ENCODE measurements at places on chromosomes 2 and 18.

- DNase-seq: no peak
These were observed 54.8 kb upstream of the NDUFV2 start for GRCh38 chr18:9047715-9048114.

DNA sequence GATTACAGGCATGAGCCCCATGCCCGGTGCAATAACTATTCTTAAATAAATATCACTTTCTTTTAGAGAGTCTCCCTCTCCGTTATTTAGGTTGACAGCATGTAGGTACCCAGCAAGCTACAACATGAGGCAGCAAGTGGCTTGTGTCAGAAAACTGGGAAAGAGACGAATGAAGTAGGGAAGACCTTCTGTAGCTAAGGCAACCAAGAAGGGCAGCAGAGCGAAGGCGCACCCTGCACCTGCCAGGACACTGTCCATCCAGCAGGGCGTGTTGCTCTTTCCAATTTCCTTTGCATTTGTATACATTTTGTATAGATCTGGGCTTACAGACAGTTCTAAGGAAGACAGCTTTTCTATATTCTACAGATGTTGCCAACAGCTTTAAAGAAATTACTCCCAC, 48.1 kb downstream of the FAM228A start:
- DNase-seq: no peak

DNA sequence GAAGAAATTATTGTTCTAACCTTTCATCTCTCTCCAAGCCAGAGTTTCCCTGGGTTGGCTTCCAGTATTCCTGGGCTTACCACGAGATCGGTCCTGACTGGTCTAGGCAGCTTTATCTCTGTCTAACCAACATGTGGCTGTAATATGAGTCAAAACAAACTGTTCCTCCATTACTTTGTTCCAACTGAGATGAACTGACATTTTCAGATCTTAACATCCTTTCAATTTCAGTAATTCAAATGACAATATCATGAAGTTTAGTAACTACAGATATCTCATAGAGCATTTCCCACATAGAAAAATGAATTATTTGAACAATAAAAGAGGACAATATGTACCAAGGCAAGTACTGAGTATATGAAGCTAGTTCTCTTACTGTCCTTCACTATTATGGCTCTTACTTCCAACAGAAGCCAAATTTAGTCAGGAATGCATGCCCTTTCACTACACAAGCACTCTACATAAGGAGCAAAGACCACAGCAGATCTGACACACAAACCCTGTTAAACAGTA, 15.5 kb downstream of the SLC25A12 start:
- no peak for DNase-seq

- no peak for DNase-seq
These were observed 974.9 kb upstream of the PIK3C3 start for GRCh38 chr18:40980171-40980570.

- DNase-seq: no peak
These were observed 143.7 kb upstream of the ZFP36L2 start for GRCh38 chr2:43370146-43370545.

DNA sequence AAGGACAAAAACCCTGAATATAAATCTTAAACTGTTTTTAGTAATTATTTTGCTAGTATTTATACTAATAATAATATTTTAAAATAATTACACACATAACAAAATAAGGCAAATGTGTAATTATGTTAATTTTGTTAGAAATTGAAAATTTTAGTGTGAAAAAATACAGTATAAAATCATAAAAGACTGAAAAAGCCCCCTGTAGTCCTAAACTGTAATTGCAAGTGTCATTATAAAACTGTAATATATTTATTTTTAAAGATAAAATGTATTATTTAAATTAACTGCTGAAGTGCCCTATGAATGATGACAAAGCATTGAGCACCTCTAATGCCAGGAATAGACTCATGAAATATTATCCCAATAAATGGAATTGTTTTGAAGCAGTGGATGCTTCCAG, 1117.7 kb downstream of the CBLN2 start:
- no peak for DNase-seq

DNA sequence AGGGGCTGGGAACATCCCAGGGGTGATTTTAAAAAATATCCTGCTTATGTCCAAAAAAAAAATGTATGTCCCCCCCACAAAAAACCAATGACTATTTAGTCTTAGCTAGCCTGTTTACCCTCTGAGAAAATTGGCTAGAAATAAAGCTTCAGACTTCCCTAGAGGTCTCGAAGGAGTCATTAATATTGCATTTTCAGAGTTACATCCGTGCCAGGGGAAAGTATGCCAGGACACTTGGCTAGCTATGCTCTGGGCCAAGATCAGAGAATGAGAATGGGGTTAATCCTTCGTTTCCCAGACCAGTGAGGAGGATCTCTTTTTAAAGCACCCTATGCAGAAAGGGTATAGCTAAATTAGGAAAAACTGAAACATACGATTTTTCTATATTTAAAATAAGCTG, 183.6 kb downstream of the MC4R start:
- DNase-seq: no peak

- no peak for DNase-seq
These were observed 7.4 kb downstream of the TMEM127 start for GRCh38 chr2:96258166-96259022.

DNA sequence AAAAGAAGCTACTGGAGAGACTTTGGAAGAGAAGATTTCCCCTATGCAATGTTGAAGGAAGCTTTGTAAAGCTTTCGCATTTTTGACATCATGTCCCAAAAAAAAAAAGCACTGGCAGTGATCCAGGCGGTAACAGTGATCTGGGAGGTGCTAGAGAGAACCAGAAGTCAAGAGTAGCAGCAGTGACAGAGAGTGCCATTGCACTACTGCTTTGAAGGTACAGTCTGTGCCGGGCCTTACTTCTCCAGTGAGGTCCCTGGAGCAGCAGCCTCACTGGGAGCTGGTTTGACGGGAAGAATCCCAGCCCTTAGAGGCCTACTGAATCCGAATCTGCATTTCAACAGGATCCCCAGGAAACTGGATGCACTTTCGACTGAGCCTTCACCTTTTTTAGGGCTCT, 50.9 kb upstream of the ATL2 start:
- no peak for DNase-seq

DNA sequence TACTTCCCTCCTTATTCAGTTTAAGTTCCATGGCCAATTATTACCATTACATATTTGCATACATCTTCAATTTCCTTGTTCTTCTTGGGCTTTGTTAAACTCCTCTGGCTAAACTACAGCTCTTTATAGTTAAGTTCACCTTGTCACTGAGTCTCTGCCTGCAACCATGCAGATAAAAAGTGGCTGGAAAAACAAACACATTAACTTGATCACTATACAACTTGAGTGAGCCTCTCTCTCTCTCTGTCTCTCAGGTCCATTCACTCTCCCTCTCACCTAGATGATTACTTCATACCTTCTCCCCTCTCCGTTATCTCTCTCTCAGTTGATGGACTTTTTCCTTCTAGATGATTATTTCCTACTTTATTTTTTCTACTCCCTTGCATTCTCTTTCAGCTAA, 30.3 kb downstream of the GCFC2 start:
- no peak for DNase-seq

DNA sequence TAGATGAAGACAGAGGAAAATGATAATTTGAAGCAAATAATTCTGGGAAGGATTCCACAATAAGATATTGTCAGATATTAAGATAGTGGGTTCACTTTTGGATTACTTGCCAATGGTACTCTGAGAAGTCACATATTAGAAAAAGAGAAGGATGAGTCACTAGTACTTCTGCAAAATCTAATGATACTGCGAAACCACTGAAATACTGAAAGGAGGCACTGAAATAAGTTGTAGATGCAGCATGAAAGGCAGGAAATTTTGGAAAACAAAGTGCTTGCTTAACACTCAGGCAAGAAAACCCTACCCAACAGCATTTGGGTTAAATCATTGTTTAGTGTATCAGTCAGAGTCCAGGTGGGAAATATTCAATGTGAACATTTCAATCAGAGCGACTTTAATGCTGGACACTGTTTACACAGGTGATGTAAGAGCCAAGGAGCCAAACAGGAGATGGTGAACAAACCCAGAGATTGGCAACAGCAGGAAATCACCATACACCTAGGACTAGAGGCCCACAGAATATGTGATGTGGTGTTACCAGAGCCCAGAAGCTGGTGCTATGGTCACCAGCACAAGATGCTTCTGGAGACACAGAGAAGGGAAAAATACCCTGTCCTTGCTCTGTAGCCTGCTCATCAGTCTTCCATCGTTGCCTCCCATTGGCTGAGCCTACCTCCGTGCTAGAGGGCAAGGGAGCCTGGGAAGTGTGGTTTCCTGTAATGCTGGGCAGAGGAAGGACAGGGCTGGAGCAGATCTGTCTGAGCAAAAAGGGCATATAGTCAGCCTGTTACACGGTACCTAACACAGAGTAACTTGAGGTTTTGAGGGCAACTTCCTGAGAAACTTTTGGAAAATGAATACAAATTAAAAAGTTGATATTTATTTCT, 204.7 kb upstream of the ITGA4 start:
- DNase-seq: no peak

DNA sequence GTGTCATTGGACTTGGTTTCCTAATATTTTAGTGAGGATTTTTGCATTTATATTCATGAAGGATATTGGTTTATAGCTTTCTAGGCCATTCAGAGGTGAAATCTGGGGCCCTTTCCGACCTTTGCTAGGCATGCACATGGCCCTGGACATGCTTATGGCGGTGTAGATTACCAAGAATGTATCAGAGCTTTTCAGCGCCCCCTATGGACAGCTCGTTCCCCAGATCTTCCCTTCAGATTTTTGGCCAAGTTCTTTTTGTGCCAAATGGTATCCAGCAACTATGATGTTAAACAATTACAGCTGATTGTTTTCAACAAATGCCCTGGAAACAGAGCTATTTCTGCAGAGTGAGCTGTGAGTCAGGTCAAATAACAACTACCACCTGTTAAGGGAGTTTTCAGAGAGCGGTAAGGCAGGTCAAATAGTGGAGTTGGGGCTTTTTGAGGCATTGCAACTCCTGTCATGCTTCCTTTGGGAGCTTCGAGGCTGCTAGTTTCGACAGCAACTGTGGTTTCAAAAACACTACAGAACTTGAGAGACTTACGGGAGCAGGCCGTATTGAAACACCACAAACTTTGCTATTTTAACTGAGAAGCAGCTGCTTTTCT, 188.3 kb downstream of the ZNF516 start:
- no peak for DNase-seq

GRCh38 chr2:173238385-173238784, 116.3 kb upstream of the CDCA7 start:
- no peak for DNase-seq

GRCh38 chr2:19228715-19229114, 129.7 kb downstream of the OSR1 start:
- DNase-seq: no peak

DNA sequence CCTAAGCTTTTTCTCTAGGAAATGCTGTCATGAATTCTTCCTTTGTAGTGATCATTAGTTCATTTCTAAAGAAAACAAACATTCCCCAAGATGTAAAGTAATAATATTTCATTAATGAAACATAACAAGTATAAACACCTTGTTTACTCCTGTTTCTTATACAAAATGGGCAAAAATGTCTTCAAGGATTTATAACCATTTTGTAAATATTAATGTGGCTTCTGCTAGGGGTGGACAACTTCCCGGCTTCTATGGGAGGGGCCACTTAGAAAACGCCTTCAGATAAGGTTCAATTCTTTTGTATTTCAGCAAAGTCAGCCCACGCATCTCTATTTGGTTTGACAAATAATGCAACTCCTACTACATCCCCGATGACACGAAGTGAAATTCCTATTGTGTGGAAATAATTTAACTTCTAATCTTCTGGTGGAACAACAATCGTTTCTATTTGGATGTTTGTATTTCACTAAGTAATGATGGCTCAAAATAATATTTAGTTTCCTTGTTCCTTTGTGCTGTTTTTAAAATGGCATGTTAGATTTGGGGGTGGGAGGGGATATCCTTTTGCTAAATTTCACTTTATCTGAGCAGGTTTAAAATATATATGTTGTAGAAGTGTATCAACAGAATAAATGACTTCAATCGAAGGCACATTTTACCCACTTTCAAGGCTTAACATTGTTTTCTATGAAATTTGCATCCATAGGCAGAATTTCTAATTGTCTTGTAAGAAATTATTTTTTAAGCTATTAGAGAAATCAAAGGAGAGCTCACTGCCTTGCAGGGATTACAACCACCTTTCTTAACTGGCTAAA, 14.7 kb upstream of the HOXD1 start:
- no peak for DNase-seq

GRCh38 chr2:196961889-196962288, 35.4 kb upstream of the PGAP1 start:
- no peak for DNase-seq

GRCh38 chr18:64019922-64020756, 50.3 kb downstream of the SERPINB8 start:
- no peak for DNase-seq

DNA sequence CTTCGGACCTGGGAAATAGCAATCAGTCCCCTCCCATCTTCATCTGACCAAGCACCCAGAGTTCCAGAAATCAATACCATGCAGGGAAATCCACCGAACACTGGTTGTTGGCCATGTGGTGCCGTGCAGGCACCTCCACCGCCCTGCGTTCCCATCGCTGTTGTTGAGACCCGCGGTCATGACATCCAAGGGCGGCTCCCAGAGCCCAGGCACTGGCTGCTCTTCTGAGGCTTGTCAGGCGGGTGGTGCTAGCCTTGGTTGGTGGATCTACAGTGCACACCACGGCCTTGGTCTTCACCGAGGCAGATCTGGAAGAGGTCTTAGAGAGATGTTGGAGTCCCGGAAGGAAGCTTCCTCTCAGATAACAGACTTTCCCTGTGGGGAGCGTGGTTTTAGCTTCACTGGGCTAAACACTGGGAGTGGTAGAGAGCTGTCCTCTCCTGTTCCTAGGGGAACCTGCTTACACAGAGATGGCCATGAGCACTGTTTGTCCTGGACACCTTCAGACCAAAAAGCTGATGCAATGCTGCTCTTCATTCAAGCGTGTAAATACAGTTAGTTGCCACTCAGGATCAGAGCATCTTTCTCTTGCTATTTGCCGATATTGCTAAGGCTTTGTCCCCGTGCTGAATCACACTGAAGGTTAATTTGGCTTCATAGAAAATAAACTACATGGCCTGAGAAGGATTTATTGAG, 58.3 kb downstream of the SMIM21 start:
- DNase-seq: no peak

DNA sequence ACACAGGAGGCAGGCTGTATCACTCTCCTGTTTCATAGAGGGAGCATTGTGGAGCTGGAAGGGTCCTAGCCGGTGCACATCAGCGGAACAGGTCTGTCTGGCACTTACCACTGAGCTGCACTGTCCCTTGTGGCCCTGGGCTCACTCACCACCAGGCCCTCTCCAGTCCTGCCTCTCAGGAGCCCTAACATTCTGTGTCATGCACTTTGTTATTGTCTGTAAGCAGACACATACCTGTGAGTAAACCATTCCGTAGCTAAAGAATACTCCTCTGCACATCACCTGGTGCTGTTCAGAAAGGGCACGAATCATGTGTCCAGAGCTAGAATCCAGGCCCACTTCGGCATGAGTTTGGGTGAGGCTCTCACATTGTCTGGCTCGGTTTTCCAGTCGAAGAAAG, 93.6 kb downstream of the CRIM1 start:
- no peak for DNase-seq

GRCh38 chr2:165558832-165559231, 89.3 kb downstream of the CSRNP3 start:
- DNase-seq: no peak
